ENCODE measurements at places on chromosomes 5 and 9.

- DNase-seq, result no peak
Observed at GRCh38 chr5:63398346-63398745, 563.9 kb downstream of the HTR1A start.

GRCh38 chr5:84383816-84384603 is 670 bp downstream of the EDIL3 start:
- no peak for DNase-seq

DNA sequence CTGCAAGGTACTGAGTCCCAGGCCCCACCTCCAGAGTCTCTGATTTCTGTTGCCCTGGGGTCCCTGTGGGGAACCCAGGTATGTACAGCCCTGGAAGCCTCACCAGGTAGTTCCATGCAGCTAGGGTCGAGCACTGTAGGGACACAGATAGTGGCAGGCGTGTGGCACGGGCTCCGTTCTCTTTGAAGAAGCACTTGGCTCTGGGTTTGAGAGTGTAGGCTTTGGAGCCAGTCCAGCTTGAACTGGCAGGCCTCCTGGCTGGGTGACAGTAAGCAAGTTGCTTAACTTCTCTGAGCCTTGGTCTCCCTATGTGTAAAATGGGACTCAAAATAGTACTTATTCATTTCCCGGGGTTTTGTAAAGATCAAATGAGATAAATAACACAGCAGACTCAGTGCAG is 5.6 kb downstream of the OLFM1 start:
- DNase-seq, result no peak

DNA sequence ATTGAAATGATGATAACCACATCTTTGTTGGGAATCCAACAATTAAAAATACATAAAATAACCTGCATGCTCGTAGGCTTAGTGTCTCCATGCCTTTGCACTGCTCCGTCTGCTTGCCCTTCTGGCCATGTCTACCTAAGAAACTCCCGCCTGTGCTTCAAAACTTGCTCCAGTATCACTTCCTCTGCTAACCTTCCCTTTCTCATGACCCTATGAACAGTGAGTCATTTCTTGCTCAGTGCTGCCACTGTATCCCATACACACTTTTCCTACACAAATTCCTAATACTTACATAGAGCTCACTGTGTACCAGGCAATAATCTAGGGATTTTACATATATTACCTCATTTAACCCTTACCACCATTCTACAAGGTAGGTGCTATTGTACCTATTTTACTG is 33.5 kb downstream of the TMEM245 start:
- DNase-seq, result no peak

GRCh38 chr5:17388717-17389116 is 109.3 kb upstream of the TAF11L2 start:
- DNase-seq, result no peak

DNA sequence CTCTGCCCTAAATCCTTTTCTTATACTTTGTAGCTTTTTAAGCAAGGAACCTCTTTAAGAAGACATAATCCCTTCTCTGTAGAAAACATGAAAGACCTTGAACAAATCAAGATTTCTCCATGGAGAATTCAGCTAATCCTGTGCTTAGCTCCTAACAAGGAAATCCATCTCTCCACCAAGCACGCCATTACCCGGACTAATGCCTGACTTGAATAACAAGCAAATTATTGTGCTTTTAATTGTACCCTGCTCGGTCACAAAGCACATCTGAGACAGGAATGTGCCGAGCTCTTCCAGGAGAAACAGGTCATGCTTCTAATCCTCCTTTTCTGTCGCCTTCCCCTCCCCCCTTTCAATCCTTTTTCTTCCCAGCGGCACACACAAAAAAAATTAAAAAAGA is 141.3 kb downstream of the PSAT1 start:
- DNase-seq, result no peak

GRCh38 chr5:172852490-172853354 is 18.7 kb downstream of the ERGIC1 start:
- peak; percentile 26 for DNase-seq

GRCh38 chr9:99787556-99787955 is 34.1 kb upstream of the NR4A3 start:
- DNase-seq, result no peak

GRCh38 chr9:38401994-38402393 is 9.5 kb downstream of the ALDH1B1 start:
- no peak for DNase-seq

- no peak for DNase-seq
Observed at GRCh38 chr5:1000329-1000728, 8.3 kb upstream of the NKD2 start.

DNA sequence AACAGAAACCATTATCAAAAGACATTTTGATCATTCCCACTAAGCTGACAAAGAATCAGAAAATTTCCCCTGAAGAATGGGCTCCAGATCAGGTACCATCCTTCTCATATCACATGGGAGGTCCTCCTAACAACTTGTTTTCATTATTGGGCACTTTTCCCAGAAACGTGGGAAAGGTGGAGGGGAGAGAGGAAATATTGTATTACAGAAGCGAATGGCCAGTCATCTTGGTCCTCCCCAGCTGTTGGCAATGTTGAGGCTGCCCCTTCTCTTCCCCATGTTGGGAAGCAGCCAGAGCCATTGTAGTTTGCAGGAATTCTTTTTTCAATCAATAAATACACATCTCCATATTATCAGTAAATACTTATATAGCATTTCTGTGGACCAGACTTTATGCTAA is 126.2 kb upstream of the ZNF608 start:
- DNase-seq, result no peak

DNA sequence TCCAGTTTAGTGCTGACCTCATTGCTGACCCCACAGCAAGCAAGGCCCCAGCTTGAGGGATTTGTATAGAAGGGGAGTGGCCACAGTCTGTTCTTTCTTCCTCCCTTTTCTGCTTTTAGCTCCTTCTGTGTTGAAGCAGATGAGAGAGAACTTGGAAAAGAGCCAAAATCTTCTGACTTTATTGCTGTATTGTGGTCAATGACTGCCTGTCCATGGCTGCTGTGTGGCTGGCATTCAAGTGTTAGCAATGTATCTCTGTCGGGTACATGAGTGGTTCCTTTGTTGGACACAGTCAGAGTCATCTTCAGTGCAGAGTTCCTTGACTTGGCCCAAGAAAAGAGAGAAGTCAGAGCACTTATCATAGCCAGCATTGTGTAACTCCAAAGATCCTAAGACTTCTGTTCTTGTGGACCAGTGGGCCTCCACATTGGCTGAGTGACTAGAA is 154.1 kb downstream of the LRRC70 start:
- DNase-seq, result no peak

DNA sequence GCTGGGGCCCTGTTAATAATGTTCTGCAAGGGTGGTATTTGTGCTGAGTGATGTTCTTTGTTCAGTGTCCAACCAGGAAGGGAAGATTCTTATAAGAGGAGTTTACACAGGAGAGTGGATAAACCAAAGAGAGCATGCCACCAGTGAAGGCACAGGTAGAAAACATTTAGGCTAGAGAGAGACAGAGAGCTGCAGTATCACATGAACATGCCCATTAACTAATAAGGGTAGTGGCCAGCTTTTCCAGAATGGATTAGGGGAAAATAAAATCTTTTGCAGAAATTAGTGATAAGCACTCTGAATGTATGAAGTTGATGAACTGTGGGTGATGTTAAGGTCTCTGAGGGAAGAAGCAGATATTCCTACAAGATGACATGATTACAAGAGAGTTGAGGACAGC is 54.1 kb upstream of the PRLR start:
- no peak for DNase-seq

DNA sequence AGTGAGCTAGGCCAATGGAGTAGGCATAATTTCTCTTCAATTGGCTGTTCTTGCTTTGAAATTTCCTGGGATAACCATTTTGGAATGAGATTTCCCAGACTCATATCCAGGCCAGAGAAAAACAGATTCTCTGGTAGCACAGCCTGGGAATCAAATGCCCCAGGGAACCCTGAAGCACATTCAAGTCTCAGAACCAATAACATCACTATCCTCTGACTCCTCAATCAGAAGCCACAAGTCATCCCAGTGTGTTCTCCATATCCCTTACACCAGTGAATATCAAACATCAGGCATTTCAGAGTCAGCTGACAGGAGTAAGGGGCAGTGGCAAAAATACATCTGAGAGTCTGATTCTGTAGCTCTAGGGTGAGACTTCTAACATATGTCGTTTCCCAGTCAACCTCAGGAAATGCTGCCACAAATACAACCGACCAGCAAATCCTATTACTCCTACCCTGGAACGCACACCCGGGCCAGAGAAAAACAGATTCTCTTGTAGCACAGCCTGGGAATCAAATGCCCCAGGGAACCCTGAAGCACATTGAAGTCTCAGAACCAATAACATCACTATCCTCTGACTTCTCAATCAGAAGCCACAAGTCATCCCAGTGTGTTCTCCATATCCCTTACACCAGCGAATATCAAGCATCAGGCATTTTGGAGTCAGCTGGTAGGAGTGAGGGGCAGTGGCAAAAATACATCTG is 537.7 kb upstream of the NMUR2 start:
- DNase-seq, result no peak

DNA sequence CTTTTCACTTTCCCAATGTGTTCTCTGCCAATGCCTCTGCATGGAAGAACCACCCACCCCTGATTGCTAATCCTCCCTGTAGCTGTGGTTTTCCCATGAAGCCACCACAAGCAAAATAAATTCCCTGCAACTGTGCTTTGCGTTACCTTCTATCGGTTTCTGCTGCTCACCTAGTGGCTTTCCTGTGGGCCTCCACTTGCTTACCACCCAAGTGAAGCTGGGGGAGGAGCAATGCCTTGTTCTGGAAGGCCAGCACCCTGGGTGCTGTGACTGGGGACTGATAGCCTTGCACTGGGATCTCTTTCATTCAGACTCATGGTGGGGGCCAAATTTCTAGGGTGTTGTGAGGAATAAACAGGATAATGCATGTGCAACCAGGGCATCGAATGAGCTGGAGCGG is 56.3 kb upstream of the GDNF start:
- no peak for DNase-seq

- DNase-seq, result no peak
Observed at GRCh38 chr9:22040760-22041159, 31.7 kb upstream of the CDKN2B start.

- no peak for DNase-seq
Observed at GRCh38 chr9:27503623-27504022, 20.5 kb upstream of the IFNK start.

DNA sequence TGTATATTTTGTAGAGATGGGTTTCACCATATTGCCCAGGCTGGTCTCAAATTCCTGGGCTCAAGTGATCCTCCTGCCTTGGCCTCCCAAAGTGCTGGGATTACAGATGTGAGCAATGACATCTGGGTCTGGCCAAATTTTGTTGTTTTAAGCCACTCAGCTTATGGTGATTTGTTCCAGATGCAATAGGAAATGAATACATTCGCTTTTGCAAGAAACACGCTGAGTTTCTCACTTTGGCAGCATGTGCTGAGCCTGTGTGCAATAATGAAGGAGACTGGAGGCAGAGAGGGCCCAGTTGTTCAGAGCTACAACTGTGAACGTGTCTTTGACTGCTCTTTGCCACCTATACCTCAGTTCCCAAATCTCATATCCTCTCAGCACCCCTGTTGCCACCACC is 56.4 kb downstream of the KIF4B start:
- DNase-seq, result no peak

GRCh38 chr5:112419986-112420864 is 1.1 kb upstream of the EPB41L4A start:
- DNase-seq, result peak; percentile 54

GRCh38 chr9:8622871-8623270 is 823.3 kb upstream of the DMAC1 start:
- DNase-seq, result no peak

DNA sequence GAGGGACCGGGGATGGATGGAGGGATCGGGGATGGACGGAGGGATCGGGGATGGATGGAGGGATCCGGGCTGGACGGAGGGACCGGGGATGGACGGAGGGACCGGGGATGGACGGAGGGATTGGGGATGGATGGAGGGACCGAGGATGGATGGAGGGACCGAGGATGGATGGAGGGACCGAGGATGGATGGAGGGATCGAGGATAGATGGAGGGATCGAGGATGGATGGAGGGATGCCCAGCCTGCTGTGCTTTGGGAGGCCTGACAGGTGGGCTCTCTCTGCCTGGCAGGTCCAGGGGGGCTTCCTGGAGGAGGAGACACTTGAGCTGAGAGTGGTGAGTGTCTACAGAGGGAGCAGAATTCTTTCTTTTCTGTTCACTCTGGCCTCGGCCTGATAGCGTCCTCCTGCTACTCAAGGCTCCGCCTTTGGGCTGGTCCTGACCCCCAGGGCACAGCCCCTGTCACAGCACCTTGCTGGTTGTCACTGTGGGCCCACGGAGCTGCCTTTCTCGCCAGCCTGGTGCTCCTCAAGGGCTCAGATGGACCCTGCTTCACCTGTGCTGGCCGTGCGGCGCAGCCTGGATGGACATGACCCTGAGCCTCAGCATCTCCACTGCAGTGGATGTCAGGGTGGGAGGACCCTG is 42.2 kb upstream of the RNF130 start:
- no peak for DNase-seq

DNA sequence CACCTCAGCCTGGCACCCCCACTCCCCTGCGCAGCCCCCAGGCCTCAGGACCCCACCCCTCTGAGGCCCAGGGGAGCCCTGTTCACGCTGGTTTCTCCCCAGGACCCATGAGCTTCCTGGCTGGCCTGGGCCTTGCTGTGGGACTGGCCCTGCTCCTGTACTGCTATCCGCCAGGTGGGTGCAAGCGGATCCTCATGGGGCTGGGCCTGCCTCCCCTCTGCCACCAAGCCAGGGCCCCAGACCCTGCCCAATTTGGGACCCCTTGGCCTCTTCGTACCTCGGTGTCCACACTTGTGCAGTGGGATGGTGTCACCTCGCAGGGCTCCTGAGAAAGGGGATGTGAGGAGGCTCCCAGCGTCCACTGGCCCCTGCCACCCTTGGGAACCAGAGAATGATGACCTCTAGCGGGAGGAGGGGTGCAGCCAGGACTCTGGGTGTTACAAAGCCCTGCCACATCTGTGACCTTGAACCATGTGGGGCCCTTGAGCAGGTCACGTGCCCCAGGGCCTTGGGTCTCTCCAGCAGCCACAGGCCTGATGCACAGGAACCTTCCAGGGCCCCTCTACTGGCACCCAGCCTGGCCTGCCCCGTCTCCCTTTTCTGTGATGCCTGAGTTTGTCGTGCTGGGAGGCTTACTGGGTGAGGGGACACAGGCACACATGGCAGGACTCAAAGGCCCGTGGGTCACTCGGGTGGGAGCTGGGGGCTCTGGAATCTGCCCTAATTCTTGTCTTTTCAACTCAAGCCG is 16.3 kb downstream of the CARD19 start:
- DNase-seq, result no peak

DNA sequence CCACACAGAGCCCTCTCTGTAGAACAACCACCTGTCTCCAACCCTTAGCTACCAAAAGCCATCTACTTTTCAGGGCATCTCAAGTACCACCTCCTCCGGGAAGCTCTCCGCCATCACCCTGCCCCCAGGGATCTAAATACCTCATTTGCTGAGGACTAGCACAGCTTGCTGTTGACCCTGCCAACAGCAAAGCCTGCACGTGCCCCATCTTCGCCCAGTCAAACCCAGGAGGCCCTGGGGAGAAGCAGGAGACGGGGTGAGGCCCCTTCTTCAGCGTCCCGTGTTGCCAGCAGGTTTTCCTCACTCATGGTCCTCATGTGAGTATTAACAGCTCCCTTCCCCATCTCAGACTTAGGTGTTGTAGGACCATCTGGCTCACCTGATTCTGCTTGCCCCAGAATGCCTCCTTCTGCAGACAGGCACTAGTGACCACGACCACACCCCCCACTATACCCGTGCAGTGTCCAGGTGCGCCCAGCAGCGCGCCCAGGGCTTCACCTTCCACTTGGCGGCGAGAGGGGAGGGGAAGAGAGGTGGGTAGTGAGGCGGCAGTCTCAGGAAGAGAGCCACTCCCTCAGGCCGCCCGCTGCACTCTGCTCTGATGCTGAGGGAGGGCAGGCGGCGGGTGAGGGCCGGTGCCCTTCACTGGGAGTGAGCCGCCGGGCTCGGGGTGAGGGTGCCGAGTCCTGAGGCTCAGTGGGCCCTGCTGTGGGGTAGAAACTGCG is 11.1 kb downstream of the VAV2 start:
- DNase-seq, result no peak

All from activated naive CD8-positive, alpha-beta T cell treated with anti-CD3 and anti-CD28 coated beads, Interleukin-2, amount 50 U/mL, for 24 hours (primary cell).